ENCODE measurements at places on chromosomes 12 and 14.
A peak's percentile ranks its signal among the peaks of the same experiment; 100 is the strongest.

GRCh38 chr14:83470466-83470865 lies 1936.8 kb upstream of the SEL1L start:
- DNase-seq: no peak

GRCh38 chr14:69260190-69260860 lies 367 bp downstream of the GALNT16 start:
- no peak for DNase-seq

DNA sequence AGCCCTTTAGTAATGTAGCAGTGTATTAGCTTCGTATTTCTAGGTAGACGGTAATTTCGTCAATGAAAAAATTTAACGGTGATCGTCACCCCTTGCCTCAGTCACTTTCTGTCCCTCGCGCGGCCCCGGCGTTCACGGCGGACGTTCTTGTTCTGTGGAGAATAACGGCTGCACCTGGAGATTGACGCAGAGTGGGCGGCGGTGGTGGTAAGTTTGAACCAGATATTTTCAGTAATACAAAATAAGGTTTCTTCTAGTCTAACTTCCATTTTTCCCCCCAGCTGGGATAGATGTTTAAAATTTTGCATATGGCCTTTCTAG lies 341 bp downstream of the ZNF10 start:
- no peak for DNase-seq

DNA sequence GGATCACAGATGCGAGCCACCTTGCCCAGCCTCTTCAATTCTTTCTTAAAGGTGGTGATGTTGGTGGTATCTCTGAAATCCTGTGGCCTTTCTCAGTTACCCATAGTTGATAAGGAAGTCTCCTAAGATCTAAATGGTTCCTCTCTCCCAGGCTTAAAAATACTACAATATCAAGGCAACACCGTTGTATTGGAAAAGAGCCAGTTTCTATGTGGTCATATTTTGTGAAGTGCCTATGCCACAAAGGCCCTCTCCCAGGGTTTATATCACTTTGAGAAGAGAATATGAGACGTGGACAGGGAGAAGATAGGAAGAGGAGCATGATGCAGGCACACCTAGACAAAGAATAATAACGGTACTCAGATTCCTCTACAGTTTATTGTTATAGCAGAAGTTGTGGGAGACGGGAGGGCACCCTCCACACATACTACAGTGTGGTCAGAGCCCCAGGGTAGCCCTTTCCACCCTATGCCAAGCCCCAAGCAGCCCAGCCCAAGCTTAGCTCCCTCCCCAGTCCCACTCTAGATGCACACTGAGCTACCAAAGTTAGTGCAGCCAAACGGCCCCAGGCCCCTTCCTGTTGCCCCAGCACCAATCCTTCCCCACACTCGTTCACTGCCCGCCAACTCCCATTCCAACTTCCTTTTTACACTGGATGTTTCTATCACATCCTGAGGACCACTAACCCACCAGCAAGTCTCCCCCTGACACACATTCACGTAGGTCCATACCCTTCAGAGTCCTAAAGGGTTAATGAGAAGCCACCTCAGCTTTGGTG lies 8.3 kb downstream of the NDRG2 start:
- DNase-seq: no peak

- DNase-seq: peak; percentile 20
Observed at GRCh38 chr14:64800000-64800399, 79.7 kb downstream of the SPTB start.
